LHCN-M2 (cell line): ENCODE measurements at places on chromosomes 11 and 22. TPM values are rescaled to one million over a fixed set of nuclear protein-coding genes. Genes with fewer than 3 reads are reported as not detected.

DNA sequence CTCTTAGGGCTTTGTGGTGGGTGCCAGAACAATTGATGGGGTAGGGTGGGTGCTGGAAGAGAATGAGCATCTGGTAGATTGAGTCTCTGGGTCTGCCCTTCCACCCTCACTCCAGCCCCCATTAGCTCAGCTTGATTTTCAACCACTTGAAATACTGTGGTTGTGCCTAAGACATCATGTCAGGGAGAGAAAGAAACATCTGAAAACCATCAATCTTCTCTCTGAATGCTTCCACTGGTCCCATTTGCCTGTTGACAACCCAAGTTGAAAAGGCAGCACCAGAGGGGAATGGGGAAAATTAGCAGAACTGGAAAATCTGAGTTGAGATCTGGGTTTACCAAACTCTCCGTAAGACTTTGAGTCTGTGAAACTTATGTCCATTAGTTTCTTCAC lies 26.1 kb downstream of the CD44 start:
- DNase-seq: no peak

GRCh38 chr11:44467931-44468330 lies 97.5 kb upstream of the CD82 start:
- no peak for DNase-seq

GRCh38 chr22:28910569-28911303 lies 27.4 kb downstream of the ZNRF3 start:
- no peak for DNase-seq

The SYCE3 gene
- total RNA-seq: not detected in 2 replicates

The ARHGAP42 gene
- 7.4 and 10.3 TPM in 2 replicates for total RNA-seq
